ENCODE measurements at places on chromosomes 1 and 21.

DNA sequence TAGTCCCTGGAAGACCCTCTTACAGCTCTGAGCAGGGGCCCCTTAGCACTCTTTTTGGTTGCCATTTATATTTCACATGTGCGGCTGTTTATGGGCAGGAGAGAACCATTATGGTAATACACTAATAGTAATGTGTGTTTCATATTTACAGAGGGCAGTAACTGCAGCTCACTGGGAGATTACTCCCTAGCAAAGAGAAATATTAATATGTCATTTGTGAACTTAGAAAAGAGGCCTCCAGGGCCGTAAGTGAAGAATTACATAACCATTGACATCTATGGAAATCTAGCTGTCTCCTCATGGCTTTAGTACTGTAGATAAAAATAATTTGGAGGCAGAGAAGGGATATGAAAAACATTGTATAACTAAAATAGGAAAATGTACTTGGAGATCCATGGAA is 23.4 kb upstream of the RGS16 start:
- DNase-seq: no peak

- peak; percentile 89 for DNase-seq
These were observed 16.2 kb upstream of the MEF2D start for GRCh38 chr1:156516821-156517220.

DNA sequence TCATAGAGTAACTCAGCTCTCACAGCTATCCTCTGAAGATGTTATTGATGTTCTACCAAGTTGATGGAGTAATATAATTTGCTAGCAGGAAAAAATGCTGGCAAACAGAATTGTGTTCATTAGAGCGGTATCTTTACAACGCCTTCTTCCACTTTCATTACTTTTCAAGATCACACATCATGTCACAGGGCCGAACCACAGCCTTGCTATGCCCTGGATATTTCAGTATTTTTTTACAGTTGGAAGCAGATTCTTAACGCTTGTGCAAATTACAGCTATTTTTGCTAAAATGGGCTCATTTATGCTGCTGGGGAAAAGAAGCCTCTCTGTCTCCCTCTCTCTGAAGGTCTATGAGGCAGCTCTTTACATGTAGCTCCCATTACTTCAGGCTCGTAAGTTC is 632.2 kb downstream of the KIF26B start:
- DNase-seq: no peak

- DNase-seq: peak; percentile 40
These were observed 59.7 kb downstream of the MATN1 start for GRCh38 chr1:30663596-30664091.

- peak; percentile 19 for DNase-seq
These were observed 114.6 kb upstream of the KIAA0040 start for GRCh38 chr1:175307160-175307559.

DNA sequence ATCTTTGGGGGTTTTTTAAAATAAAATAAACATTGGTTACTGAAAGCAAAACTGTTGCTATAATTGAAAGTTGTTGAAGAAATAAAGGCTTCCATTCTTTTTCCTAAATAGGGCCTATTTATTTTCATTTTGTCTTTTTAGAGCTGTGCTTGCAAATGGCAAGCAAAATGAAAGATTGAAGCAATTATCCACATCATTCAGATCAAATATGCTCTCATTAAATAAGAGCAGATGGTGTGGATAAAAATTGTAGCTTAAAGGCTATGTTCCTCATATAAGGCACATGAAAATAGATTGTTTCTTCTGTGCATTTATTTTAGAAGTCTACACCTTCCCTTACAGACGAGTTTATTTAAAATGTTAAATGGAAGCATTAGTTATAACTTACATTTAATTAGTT is 1317.7 kb downstream of the MRPL39 start:
- no peak for DNase-seq

- peak; percentile 52 for DNase-seq
These were observed 1.8 kb downstream of the SMYD2 start for GRCh38 chr1:214282630-214283242.

DNA sequence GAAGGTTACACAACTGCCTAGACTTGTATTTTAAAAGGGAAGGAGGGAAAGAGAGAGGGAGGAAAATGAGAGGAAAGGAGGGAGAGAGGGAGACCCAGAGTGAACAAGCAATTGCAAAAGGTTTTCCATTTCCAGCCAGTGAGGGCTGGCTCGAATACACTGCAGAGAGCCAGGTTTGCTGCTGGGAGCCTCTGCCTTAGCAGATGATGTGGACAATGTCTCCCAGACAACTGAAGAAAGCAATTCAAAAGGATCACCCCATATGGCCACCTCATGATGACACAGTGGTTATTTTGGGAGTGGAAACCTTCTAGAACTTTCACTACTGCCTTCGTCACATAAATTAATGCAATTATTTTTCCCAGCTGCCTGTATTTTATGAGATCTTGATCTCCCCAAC is 86.4 kb downstream of the BCAR3 start:
- DNase-seq: no peak

DNA sequence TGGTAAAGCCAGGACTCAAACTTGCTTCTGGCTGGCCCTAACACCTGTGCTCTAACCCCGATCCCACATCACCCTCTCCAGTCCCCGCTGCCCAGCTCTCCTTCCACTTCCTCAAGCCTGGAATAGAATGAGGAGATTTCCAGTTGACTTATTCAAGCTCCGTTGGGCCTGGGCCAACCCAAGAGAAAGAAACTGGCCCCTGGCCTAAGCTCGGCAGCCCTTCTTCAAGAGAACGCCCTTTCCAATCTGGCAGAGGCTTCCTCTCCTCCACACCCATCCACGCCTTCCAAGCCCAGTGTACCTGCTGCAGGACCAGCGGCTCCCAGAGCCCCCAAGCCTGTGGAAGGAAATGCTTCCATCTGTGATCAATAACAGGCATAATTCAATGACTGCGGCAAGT is 51.9 kb downstream of the LRRN2 start:
- DNase-seq: no peak

GRCh38 chr1:241356187-241356518 is 852 bp downstream of the RGS7 start:
- peak; percentile 64 for DNase-seq

GRCh38 chr1:181131255-181131941 is 42.9 kb downstream of the IER5 start:
- DNase-seq: no peak

DNA sequence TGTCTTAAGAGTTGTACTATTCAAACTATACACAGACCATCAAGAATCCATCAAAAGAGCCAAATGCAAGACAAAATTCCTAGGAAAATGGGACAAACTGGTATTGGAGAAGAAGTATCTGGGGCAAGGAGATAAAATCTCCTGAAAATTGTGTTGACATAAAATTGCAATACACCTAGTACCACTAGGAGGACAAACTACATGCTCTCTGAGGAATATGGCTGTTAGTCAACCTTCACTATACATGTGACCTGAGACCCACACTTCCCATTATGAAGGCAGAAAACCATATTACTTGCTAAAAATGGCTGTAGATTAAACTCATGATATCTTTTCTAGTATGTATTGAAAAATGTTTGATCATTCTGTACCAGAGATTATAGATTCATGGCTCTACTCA is 30.0 kb downstream of the IRF2BP2 start:
- peak; percentile 32 for DNase-seq

DNA sequence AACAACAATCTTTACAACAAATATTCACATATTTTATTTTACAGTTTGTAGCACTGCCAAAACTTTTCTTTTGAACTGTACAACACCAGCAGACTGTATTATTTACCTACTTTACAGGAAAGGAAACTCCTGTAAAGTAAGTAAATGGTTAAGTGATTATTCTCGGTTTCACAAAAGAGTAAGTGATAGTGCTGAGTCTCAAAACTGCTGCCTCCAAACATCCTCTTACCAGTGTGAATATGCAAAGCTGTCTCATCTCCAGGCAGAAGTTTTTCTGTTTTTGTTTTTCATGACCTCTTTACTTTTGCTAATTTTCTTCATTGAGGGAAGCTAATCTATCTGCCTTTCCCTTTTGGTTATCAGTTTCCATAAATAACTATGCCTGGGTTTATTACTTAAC is 286.7 kb downstream of the SRGAP2C start:
- DNase-seq: no peak

DNA sequence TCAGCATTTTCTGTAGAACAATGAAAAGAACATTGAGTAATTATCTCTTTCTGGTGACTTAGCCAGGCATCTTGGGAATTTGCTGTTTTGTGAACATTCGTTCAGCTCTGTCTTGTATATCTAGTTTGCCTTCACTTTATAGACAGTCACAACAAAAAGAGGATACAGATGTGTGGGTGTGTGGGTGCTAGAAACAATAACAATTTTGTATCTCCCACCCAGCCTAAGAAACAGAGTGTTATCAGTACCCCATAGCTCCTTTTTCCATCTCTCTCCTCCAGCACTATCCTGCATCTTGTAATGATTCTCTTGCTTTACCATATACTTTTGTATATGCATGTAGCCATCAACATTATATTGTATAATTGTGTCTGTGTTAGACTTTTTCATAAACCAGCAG is 33.0 kb downstream of the AK4 start:
- no peak for DNase-seq

GRCh38 chr21:40129809-40130208 is 262.6 kb downstream of the PCP4 start:
- DNase-seq: no peak

DNA sequence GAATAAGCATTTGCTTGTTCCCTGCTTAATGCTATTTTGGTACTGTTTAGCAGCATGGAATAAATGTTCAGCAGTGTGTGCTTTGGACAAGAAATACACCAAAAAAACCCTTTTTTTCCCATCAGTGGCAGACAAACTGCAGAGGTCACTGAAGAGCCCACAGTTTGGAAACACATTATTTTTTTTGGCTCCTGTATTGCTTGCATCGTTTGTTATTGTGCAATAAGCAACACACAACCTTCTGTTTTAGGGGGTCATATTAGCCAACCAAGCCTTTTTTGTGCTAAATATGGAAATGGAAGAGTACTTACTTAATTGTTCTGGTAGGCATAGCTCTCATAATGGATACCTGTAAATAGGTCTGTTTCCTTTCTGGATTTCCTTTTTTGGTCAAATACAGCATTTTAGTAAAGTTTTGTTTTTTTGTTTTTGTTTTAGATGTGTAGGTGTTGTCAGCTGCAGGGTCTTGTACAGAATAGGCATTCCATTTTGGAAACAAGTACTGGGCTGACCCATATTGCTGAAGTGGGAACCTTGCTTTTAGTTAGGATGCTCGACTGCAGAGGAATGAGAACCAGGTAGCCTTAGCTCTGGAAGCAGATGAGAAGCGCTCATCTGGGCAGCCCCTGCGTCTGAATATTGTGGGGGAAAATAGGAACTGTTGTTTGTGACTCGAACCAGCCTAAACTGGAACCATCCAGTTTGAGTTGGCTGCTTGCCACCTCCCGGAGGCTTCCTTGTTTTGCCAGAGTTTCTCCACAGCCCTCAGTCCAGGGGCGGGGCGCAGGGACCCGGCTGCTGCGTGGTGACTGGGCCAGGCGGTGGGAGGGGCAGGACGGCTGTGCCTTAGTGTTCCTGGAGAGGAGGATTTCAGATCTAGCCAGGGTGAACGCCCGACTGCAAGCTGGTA is 38.4 kb downstream of the SPEN start:
- peak; percentile 92 for DNase-seq

- no peak for DNase-seq
These were observed 60.4 kb downstream of the ALG14 start for GRCh38 chr1:95012389-95012788.

DNA sequence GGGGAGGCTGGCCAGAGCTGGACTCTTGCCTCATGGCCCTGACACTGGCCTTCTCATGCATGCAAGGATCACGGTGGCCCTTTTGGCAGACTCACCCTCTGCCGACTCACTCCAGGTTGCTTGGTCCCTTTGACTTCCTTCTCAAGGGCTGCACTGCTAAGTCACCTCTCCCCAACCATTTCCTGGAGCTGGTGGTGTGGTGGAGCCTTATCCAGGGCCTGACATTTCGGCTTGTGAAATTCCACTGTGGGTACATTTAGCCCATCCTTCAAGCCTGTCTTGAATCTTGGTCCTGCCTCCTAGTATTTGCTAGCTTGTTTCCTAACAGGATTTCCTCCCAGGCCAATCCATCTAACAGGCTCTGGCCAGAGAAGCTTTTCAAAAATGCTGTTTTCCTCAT is 52.6 kb upstream of the JUN start:
- no peak for DNase-seq

GRCh38 chr1:235866205-235866912 is at the start of gene LYST:
LYST (minus strand) TSS chr1:235866906; CDS start chr1:235830417, 36,489 bp downstream.
- peak; percentile 76 for DNase-seq

DNA sequence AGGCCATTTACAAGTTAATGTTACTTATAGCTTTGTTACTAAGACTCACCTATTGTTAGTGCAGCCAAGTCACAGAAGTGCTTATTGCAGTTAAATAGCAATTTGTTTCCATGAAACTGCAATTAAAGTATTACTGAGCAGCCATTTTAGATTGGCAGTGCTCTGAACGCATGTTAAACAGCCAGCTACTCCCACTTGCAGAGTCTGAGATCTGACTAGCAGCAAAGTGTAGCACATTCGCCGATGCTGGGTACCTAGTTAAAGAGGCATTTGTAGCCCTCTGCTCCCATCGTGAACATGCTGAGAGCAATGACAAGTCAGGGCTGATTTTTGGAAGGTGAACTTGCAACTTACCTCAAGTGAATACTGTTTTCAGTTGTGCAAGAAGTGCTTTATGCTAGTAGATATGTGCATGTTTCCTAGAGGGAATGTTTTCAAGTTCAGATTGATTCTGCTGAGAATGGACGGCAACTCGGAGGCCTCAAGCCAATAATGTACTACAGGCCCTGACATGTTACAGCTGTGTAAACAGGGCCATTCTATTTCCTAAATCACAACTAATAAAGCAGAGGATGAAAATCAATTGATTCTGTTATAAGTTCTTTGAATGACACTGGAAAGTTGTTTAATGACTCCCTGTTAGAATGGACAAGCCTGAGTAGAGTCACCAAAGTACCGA is 19.8 kb downstream of the LMO4 start:
- no peak for DNase-seq

DNA sequence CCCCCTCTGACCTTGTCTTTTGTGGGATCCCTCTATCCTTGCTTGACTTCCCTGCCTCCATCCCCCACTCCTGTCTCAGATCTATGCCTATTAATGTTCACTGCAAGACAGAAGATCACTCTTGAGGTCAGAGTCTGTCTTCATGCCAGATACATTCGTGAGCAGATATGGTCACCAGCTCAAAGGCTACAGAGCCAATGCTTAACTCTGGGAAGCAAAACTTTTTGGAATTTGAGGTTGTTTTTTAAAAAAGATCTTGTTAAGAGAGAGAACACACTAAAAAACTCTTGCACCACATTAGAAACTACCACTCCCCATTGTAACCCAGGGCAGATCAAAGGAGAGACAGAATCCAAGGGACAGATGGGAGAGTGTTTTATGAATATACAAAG is 17.1 kb upstream of the A3GALT2 start:
- peak; percentile 55 for DNase-seq

- no peak for DNase-seq
These were observed 688.5 kb downstream of the MATN1 start for GRCh38 chr1:30034627-30035521.

DNA sequence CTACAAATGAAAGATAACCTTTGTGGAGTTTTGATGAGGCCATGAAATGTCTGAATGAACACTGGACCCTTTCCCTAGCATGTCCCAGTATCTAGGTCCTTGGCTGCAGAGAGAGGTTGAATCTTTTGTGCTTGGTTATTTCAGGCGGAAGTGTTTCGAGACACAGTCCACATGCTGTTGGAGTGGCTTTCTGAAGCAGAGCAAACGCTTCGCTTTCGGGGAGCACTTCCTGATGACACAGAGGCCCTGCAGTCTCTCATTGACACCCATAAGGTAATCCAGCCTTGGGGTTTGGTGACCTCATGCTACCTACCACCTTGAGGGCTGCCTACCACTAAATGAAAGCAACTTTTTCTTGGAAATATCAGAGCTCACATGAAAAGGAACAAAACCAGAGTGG is 38.9 kb upstream of the BMP8A start:
- DNase-seq: no peak

Measured in NCI-H82 (cell line).